Hematopoietic multipotent progenitor cell treated with erythropoietin and hydrocortisone succinate and interleukin-3 and kit ligand, for 6 days (in vitro differentiated cells): ENCODE measurements at places on chromosomes 7 and 10.

DNA sequence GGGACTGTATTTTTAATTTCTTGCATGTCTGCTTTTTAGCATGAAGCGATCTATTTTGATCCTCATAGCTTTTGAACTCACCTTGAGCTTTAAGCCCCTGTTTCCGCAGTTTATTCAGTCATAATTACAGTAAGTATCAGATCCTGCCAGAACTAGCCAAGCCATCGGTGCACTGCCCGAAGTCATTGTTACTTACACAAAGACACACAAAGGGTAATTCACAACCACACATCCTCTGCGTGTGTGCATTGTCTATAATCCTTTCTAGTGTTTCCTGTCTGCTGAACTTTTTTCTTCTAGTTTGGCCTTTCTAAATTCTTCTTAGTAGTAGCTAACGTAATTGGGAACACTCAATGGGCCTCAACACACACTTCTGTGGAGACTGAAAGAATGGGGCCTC, 133.0 kb downstream of the SFMBT2 start:
- DNase-seq = no peak

GRCh38 chr10:23512355-23513058, 73.6 kb downstream of the OTUD1 start:
- DNase-seq = no peak

- DNase-seq = no peak
Measured at GRCh38 chr7:76267107-76267893, 35.2 kb upstream of the HSPB1 start.

DNA sequence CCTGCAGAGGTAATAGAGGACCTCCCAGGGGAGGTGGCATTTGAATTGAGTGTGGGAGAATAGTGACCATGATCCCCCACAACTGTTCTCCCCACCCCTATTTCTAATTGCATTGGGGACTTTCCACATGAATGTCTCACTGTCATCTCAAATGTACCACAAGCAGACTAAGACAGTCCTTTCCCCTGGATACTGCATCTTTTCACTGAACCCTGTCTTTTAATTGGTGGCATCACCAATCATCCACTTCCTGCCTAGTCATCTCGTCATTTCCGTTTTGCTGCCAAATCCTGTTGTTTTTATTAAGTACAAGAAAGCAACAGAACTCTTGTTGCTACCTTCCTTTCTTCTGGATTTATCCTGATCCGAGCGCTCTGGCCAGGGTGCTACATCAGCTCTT, 120.3 kb downstream of the NRP1 start:
- DNase-seq = no peak

GRCh38 chr10:5679606-5680005, 5.0 kb upstream of the TASOR2 start:
- DNase-seq = no peak

DNA sequence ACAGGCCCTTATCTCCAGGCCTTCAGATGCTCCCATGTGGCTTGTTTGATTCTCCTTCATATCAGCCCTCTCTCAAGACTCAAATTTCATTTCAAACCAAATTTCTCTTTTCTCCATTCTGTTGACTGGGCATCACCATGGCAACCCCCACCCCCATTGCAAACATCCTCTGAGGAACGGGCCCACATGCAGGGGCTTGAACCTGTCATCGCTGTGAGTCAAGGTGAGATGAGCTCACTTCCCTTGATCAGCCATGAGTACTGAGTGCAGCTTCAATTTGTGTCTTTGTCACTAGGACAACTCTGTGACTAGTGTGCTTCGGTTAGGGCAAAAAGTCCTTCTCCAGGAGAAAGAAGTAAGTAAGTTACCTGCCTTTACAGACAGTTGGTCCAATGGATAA, 41.9 kb downstream of the CALML3 start:
- DNase-seq = peak; percentile 52

DNA sequence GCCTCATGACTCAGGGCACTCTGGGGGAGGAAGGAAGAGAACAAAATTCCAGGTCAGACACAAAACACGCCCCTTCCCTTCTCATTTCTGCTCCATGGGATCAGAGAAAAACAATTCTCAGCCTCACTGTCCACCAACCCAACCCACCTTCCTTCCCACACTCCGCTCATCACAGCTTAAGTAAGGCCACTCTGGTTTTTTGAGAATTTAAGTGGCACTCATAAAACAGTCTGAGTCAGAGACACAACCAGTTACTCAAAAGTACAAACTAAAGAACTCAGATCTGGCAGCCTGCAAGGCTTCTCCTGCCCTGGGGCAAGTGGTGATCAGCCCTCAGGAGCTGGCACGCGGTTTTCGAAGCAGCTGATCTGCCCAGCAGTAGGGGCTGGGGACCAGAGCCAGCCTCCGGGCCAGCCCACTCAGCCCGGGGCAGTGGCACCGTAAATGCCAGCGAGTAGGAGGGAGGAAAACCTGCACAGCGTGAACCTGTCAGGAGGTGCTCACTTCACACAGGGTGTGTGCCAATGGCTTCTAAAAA, 39.1 kb upstream of the ABLIM1 start:
- no peak for DNase-seq

DNA sequence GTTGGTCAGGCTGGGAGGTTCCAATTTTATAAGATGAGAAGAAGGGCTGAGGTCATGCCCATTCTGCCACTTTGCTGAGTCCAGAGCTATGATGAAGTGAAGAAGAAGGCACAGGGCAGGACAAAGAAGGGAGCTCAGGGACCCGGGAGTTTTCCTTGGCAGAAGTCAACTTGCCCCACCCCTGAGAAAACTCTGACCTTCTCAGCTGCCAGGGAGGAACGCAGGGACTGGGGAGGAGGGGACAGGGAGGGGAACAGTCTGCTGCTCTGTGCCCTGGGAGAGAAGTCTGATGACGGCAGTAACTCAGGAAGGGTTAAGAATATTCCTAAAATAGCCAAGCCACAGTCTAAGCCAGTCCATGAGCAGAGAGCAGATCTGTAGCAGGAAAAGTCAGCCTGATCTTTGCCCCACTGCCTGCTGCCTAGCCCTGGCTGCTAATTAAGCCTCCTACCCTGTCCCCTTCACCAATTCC, 11.7 kb downstream of the ADIRF start:
- DNase-seq = no peak

DNA sequence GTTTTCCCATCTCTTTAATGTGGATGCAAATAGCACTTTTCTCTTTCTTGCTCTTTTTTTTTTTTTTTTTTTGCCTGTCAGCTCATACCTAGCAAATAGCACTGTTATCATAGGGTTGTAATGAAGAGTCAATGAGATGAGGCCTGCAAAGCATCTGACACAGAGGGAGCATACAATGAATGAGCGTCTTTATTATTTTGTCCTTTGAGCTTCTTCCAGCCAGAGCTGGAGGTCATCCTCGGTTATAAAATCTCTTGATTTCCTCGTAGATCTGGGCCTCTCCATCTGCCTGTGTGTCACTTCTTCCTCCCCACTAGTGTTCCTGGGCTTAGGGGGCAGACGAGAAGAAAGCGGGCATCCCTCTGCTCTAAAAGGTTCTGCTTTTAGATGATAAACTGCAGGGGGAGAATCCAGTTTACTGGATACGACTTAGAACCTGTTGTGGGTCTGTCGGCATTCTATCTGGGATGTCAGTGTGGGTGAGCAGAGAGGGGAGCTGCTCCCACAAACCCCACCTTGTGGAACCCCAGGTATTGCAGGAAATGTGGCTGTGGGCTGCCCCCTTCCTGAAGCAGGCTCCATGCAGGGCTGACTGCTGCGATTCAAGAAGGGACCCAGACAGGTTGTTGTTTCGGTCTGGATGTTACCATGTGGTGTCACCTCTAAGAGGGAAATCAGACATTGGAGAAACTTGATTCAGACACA, 135.8 kb upstream of the GPR26 start:
- DNase-seq = no peak

- DNase-seq = peak; percentile 35
Measured at GRCh38 chr7:101691822-101692384, 62.8 kb upstream of the MYL10 start.

DNA sequence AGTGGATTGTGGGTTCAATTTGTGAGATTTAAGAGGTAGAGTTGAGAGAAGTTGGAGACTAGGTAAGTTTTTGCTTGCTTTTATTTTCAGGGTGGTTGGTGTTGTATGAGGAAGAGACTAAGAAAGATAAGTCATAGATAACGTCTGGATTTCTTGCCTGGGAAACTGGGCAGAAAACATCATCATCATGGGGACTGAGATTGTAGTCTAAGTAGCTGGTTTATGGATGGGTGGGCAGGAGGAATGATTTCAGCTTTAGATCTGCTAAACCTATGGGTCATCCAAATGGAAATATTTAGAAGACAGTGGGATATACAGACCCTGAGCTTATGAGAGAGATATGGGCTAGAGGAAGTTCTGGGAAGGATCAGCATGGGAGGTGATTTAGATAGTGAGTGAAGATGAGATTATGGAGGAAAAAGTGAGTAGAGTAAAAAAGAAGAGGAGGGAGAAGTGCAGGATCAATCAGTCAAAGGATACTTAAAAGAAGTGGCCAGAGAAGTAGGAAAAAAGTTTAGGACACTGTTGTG, 169.8 kb downstream of the WNT2 start:
- no peak for DNase-seq

- DNase-seq = no peak
Measured at GRCh38 chr10:133249975-133250754, 12.5 kb downstream of the VENTX start.

GRCh38 chr10:124595143-124595883, 133.7 kb downstream of the LHPP start:
- DNase-seq = peak; percentile 54

- no peak for DNase-seq
Measured at GRCh38 chr10:110661292-110661691, 17.2 kb downstream of the RBM20 start.

DNA sequence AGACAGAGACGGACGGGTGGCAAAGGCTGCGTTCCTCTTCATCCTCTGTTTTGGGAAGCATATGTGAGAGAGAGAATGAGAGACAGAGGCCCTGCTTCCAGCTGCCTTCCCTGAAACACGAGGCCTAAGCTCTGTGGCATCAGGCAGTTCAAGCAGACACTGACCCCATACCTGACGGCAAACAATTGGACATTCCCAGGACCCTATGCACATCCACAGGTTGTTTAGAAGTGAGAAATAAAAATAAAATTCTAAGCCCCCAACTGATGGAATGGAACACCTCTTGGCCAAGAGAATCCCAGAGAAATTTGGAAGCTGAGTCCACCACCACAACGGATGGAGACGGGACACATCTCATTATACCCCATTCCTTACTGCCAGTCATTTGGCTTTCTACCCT, 105.3 kb downstream of the CPXM2 start:
- DNase-seq = no peak

DNA sequence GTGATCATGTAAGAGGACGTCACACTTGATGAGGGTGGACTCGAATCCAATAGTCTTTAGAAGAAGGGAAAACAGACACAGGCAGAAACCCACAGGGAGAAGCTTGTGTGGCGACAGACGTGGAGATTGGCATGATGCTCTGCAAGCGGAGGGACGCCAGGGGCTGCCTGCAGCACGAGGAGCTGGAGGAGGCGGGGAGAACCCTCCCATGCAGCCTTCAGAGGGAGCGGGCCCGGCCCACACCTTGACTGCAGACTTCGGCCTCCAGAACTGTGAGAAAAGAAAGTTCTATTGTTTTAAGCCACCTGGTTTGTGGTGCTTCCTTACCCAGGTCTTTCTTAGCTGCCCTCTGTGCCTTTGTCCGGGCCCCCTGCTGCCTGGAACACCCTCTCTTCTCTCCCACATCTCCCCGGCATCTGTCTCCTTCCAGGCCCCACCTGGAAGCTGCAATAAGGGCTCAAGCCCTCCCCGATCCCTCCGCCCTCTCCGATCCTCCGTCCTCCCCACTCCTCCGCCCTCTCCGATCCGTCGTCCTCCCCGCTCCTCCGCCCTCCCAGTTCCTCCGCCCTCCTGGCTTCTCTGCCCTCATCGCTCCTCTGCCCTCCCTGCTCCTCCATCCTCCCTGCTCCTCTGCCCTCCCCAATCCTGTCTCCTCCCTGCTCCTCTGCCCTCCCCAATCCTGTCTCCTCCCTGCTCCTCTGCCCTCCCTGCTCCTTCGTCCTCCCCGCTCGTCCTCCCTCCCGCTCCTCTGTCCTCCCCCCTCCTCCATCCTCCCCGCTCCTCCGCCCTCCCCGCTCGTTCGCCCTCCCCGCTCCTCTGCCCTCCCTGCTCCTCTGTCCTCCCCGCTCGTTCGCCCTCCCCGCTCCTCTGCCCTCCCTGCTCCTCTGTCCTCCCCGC, 17.4 kb upstream of the PRKAG2 start:
- DNase-seq = no peak

DNA sequence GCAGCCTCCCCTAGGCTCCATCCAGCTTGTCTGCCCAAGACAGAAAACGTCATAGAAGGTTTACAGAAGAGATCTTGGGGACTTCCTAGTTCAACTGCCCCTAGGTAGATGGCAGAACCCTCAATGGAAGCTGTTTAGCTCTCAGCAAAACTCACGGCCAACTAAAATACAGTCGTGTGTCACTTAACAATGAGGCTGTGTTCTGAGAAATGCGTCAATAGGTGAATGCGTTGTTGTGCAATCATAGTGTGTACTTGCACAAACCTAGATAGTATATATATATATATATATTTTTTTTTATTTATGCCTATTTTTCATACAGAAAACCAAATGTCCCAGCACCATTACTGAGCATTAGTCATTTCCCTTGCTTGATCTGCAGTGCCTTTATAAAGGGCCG, 100.4 kb upstream of the SH2B2 start:
- DNase-seq = no peak

DNA sequence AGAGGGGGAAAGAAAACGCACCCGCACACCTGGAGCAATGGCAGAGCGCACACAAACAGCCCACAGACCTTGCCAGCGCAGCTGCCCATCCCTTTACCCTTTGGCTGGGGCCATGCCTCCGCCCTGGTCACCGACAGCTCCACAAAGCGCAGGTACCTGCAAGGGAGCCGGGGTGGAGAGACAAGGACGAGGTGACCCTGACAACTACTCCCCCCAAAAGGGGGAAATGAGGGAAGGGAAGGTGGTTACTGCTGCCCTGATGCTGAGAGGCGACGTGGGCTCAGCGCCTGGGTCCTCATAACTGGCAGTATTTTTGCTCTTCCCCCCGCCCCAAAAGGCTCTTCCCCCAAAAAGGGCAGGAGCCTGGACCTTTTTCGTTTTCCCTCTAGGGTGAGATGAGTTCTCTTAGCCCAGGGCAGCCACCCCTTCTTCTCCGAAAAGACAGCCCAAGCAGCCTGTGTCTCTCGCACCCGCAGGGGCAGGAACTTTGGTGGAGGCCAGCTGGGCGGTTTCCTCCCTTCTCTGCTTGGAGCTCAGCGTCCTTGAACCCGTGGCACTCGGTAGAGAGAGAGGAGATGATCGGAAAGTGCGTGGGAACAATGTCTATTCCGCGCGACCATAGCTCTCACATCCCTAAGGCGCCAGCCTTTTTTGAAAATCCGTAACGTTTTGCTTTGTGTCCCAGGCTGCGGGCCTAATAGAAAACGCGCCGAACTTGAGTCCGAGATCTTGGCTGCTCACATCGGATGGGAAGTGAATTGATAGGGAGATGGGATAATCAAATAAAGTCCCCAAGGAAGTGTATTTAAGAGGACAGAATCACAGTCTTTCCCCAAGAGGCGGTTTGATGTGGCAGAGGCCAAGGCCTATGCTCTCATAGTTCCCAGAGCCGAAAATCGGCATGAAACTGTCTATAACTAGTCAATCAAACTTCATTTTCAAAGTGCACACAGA, 1.0 kb downstream of the NKX2-3 start:
- DNase-seq = no peak

DNA sequence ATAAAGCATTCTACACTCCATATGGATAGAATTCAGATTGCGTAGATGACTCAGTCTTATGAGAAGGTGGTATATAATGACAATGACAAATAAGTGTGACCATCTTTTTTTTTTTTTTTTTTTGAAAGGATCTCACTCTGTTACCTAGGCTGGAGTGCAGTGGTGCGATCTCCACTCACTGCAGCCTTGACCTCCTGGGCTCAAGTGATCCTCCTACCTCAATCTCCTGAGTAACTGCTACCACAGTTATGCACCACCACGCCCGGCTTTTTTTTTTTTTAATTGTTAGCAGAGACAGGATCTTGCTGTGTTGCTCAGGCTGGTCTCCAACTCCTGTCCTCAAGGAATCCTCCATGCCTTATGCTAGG, 43.2 kb upstream of the NRP1 start:
- no peak for DNase-seq
